ENCODE measurements at places on chromosomes 3 and 15.

- DNase-seq = no peak
Measured at GRCh38 chr3:157695586-157695985, 192.4 kb upstream of the VEPH1 start.

DNA sequence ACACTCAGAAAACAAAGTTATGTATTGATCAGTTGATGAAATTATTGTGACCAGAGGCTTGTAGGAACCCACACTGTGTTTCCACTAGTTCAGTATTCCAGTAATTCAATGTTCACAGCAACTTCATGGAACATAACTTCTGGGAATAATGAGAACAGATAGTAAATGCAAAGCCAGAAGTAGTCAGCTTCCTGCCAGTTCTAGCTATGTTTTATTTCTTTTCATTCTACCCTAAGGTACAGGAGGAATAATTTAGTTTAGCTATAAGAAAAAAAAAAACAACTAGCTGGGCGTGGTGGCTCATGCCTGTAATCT is 48.6 kb downstream of the ARHGEF26 start:
- DNase-seq = no peak

GRCh38 chr3:101850246-101851051 is 1.1 kb downstream of the NFKBIZ start:
- peak; percentile 48 for DNase-seq

DNA sequence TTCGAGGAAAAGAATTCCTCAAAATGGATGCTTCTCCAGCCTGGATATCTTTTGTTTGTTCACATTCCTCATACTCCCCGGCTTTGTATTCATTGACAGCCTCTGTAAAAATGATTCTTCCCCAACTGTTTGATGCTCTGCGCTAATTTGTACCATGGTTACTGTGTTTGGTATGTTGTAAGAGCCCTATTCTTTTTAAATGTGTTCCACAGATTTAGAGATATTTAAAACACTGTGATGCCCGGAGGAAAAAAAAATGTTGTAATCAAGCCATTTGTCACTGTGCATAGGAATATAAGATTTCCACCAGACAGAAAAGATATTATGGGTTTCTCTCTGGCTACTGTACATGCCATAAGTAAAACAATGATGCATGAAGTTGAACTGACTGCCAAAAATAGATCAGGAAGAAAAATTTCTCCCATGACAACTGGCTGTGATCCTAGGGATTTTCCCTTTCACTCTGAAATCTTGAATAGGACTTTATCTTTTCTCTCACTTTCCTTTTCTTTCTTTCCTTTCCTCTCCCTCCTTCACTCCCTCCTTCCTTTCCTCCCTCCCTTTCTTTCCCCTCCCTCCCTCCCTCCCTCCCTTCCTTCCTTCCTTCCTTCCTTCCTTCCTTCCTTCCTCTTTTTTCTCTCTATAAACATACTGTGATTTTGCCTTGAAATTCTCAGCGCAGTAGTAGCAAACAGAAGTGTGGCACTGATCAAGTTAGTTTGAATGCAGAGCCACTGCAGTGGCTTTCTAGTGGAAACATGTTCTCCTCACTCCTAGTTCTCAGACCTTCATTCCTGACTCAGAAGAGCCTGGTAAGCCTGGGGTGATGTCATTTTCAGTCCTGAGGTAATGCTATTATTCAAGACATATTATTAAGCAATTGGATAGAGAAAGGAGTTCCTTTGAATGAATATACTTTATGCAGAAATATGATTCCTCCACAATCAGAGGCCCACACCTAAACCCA is 254.9 kb upstream of the TBL1XR1 start:
- no peak for DNase-seq

- no peak for DNase-seq
Measured at GRCh38 chr15:40618023-40618422, 24.0 kb downstream of the KNL1 start.

DNA sequence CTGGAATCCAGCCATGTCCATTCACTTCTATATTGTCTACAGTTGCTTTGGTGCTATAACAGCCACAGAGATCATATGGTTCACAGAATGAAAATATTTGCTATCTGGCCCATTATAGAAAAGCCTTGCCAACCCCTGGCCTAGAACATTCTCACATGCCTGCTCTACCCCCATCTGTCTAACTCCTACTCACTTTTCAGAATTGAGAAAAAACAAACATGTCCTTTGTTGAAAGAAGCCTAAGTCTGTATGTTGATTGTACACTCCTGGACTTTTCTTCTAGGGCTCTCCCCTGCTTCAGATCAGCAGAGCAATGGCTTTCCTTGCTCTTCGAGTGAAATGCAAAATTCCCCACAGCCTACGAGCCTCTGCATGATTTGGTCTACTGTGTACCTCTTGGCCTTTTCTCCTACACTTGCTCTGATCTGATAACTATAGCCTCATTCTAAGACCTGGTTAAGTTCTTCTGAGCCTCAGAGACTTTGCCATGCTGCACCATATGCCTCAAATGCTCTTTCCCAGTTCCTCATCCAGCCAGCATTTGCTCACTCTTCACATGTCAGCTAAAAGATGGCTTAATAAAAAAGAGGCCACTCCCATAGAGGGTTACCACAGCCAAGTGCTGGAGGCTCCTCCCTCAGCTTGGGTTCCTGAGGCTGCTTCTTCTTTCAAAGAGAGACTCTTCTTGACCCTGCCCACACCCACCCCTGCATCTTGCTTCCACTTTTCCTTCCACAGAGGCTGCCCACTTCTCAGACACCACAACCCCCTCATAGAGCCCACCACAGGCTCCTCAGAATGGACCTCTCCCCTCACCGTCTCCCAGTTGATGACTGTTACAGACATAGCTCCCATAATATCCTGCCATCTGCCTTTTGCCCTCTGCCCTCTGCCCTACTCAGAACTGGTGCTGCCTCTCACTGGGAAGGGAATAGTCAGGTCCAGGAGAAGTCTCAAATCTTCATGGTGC is 22.9 kb upstream of the DCLK3 start:
- no peak for DNase-seq

DNA sequence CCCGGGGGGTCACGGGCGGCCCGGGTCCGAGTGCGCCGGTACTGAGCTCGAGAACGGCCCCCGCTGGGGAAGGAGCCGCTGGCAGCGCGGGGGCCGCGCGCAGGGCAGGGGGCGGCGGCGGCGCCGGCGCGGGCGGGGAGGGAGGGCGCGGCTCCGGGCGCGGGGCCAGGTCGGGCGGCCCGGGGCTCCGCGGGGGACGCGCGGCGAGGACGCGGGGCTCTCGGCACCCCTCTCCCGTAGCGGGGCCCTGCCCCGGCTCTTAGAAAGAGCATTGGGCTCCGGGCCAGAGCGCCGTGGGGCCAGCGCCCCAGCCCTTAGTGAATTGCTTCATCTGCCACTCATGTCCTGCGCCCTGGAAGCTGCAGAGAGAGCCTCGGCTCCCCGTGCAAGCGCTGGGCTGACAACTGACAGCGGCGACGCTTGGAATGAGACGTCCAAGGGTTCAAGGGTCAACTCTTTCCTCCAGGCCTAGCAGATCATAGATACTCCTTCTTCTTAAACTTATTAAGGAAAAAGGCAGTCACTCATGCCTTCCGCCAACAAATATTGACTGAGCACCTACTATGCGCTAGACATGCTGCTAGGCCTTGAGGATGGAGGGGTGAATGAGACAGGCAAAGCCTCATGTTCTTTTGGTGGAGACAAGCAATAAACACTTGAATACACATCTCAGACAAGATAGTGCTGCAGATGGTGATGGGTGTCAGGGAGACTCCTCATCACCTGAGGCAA is 140.8 kb downstream of the SMAD6 start:
- DNase-seq = no peak

GRCh38 chr3:5186089-5186857 is 1.2 kb upstream of the EDEM1 start:
- no peak for DNase-seq

DNA sequence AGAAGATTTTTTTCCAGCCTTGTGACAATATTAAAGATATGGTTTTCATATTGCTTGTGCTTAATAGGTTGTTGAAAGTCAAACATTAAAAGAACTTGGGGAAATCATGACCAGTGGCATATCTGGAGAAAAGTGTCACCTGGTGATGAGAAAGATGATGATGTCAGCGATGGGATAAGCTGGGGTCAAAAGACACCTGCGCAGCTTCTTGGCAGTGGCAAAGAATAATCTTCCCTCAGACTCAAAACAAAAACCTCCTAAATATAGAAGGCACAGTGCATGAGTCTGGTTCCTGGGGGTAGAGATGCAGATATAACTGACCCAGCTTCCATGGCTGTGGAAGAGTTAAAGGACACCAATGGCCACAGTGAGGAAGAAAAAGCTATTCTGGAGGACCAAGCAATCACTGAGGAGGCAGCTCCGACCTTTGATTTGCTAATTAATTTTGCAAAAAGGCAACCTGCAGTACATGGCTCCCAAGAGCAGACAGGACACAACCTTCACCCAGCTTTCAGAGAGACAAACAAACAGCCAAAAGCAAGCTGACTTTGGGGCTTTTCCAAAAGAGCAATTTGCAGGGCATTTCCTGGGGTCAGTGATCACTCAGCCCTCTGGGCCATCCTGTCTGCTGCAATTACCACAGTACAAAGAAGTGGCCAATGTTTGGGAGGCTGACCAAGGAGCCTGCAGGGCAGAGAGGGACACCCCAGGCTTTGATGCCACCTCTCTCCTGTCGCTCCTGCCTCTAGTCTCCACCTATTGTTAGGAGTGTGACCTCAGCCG is 17.6 kb upstream of the SEMA5B start:
- no peak for DNase-seq

DNA sequence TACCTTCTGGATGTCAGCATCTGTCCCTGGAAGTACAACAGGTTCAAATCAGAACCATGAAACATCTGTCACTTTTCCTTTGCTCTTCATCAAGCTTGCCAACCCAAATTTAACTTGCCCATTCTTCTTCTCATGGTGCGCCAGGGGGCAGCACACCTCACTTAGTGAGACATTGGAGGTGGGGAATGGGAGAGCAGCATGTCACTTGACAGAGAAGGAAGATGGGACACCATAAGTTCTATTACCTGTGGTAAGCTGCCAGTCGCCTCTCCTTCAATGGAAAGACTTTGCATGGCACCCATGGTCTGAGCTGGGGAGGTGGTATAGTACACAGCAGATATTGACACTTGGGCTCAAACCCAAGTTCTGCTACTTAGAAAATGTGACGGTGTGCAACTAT is 2.9 kb downstream of the SCN5A start:
- DNase-seq = no peak

- DNase-seq = no peak
Measured at GRCh38 chr15:85730001-85730820, 64.5 kb downstream of the KLHL25 start.

DNA sequence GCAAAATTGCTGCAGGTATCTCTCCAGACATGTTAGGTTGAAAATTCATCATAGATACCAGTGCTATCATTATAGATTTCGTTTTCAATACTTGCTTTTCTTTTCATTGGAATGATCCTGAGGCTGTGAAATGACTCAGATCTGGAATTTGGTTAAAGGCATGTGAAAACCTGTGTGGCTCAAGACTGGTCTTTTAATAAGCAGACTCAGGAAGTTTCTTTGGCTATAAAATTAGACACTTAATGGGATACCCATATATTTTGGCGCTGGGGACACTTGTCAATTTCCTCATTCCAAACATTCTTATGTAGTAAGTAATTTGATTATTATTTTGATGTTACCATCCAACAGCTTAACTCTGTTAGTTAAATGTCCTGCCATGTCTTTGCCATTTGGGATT is 1041.1 kb upstream of the GBE1 start:
- no peak for DNase-seq

- no peak for DNase-seq
Measured at GRCh38 chr3:82891028-82891427, 1129.6 kb upstream of the GBE1 start.

DNA sequence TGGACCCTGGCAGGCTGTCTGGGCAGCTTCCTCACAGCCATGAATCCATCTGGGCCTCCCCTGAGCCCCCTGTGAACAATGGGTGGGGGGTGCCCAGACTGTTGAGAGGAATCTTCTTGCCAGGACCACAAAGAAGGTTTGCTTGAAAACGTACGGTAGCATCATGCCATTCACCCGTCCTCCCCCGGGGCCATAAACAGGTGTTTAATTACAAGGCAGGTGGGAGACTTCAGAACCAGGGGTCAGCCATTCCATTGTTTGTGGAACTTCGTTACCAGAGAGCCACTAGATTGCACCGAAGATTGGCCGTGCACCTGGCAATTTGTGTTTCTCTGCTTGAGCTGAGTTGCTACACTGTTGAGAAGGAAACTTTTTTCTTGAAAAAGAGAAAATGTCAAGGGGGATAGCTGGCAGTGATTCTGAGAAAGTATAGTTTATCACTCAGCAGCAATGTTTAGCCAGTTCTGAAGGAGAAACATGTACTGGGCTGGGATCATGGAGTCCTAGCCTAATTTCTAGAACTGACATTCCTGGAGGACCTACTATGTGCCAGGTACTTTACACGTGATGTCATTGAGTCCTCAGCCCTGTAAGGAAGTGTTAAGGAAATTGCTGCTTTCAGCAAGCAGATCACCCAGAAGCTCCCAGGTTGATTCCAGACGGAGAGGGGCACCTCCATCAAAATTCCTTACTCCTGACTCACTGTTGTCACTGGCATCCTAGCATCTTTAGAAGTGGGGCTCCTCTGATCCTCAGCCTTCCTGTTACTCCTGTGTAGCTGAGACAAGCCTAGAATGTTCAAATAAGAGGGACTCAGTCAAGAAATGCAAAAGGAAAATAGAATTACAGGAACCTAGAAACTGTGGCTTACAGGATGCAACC is 103.8 kb upstream of the UBE2E1 start:
- DNase-seq = no peak

DNA sequence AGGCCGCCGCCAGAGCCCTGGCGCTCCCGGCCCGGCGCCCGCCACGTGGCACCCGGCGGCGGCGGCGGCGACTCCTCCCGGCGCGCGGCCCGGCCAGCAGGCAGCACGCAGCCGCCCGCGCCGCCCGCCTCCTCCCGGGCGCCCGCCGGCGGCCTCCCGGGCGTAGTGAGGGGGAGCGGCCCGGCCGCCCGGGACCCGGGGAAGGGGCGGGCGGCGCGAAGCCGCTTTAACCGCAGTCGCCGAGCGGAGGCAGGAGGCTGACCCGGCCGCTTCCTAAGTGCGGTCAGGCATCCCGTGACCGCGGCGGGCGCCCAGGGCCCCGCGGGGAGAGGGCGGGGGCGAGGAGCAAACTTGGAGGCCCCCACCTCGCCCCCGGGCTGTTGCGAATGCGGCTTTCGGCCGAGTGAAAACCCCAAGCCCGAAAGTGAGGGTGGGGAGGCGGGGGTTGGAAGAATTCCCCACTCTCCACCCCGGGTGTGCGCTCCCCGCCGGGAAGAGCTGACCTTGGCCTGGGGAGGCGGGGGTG is 1.7 kb upstream of the HES1 start:
- DNase-seq = peak; percentile 32

DNA sequence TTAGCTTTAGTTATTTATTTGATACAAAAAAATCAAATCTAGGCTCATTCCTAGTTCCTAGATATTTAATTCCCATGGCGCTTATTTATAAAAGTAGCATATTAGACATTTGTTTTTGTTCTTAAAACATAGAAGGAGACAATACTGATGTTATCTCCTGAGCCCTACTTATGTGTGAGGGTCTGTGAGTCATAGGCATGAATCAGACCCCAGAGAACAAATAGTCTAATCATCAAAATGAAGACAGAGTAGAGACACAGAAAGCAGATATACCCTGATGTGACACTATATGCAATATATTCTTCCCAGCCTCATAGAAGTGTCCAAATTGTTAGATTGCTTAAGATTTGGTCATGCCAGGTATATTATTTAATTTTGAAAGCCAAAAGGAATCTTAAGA is 44.9 kb downstream of the PEX5L start:
- DNase-seq = no peak

- no peak for DNase-seq
Measured at GRCh38 chr3:5054098-5054497, 68.0 kb upstream of the ARL8B start.
